ENCODE measurements at places on chromosomes 6 and 20. TPM values are rescaled to one million over a fixed set of nuclear protein-coding genes. Genes with fewer than 3 reads are reported as not detected.
A peak's percentile ranks its signal among the peaks of the same experiment; 100 is the strongest.

DNA sequence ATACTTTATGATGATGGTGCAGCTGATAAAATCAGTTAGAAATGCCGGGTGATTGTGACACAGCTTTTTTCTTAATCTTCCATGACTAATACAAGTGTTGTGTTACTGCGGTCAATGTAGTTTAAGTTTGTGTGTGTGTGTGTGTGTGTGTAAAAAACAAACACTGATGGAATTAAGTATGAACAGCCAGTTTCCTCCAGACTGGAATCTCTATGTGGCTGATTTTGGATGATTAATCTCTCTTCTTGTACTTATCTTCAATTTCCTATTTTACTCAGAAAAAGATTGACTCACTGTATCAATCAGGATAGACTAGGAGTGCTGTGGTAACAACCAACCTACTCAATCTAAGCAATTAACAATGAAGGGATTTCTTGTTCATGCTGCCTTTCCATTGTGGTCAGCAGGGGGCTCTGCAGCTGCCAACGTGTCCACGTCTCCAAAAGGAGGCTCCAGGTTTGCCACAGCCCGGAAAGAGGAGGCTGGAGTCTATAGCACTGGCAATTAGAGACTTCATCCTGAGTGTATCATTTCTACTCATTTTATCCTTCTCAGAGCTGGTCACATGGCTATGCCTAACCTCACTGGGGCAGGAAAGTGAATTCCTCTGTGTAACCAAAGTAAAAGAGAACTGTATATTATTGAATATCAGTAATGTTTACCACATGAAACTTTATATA, 107.7 kb downstream of the CD109 start:
- peaks cover 6% of the 10 kb centered on the region for H3K4me1 ChIP-seq
- H3K4me3 ChIP-seq, result no peak overlapping the region
- no peak overlapping the region for H3K27ac ChIP-seq
- no peak for DNase-seq

DNA sequence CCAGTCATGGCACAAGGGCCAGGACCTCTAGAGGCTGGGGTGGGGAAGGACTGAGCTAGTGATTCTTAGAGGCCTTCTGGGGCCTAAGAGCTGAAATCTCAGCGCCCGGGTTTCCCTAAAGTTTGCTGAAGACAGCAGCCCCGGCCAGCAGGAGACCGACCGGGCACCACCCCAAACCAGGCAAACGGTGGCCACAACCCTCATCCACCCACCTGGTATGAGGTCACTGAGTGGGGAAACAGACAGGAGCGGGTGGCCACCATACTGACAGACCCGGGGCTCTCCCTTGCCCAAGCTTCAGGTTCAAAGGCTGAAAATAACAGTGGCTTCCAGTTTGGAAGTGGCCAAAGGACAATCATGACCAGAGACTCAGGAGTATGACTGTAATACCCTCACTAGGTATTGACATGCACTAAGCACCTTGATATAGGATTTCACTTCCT, 35.0 kb upstream of the ID1 start:
- H3K27me3 ChIP-seq, result no peaks in the 10 kb centered on the region
- no peak overlapping the region for H3K27ac ChIP-seq
- H3K4me3 ChIP-seq, result no peak overlapping the region
- no peaks in the 10 kb centered on the region for H3K36me3 ChIP-seq
- peaks cover 63% of the 10 kb centered on the region for H3K4me1 ChIP-seq

DNA sequence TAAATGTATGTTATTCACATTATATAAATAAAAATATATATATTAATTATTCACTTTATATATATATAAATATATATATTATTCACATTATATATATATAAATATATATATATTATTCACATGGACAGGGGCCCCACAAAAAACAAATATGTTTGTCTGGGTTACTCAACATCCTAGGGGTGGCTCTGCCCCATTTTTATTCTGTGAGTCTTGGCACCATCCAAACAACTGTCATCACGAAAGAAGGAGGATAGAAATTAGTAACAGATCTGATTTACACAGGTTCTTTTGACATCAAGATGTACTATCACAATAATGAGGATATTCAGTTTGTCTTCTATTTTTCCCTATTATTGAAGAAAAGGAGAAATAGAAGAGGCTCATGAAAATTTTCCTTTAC, 187.3 kb downstream of the GPX5 start:
- peaks cover 44% of the 10 kb centered on the region for H3K27me3 ChIP-seq
- H3K4me1 ChIP-seq, result peaks cover 14% of the 10 kb centered on the region
- H3K36me3 ChIP-seq, result peaks cover 12% of the 10 kb centered on the region
- no peak overlapping the region for H3K4me3 ChIP-seq

DNA sequence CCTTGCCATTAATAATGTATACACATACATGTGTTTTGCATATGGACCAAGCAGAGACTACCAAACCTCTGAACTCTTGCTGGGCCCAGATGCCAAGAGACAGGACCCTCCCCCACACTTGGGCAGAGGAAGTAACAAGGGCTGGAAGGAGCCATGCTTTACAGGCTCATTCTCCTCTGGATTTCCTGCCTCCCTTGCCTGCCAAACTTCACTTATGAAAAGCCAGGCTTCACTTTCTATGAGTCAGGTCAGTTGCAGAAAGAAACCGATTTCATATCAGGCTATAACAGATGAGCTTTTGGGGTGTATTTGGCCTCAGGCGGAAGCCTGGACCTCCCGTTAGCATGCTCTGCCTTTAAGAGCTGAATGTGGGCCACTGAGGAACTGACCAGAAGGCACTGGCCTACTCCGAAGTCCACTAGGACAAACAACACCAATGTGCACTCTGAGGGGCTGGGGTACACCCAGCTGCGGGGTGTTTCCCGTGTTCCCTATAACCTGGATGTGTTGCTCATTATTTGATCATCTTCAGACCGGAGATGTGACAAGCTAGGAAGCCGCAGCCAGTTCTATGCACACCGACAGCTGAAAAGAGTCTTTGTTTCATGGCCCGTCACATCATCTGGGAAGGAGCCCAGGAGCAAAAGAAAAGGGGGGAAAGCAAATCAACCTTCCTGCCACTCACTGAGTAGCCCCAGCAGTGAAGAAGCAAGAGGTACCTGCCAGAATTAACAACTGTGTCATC, 28.5 kb downstream of the HAO1 start:
- no peaks in the 10 kb centered on the region for H3K36me3 ChIP-seq
- no peak for DNase-seq
- H3K4me3 ChIP-seq, result no peak overlapping the region
- no peaks in the 10 kb centered on the region for H3K4me1 ChIP-seq
- no peak overlapping the region for H3K27ac ChIP-seq
- no peaks in the 10 kb centered on the region for H3K27me3 ChIP-seq

DNA sequence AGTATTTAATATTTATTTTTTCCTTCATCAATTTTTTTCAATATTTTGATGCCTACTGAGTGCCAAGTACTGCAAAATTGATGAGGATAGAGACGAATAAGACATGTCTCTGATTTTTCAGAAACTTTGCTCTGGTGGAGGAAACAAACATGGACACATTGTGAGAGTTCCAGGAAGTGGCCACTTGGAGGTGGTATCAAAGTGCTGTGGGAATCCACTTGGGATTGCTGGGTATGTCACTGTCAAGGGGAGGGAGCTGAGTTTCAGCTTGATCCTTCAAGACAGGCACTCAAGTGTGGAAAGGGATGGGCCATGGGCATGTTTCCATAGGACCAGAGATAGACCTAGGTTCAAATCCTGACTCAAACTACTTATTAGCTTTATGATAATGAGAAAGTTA, 24.5 kb upstream of the ABCC10 start:
- no peak for DNase-seq
- no peaks in the 10 kb centered on the region for H3K4me1 ChIP-seq
- no peaks in the 10 kb centered on the region for H3K36me3 ChIP-seq
- H3K4me3 ChIP-seq, result no peak overlapping the region

APCDD1L gene
- not detected for total RNA-seq

AIF1 gene
- 98.1 TPM for total RNA-seq

- H3K27me3 ChIP-seq, result no peaks in the 10 kb centered on the region
- no peaks in the 10 kb centered on the region for H3K36me3 ChIP-seq
- peaks cover 6% of the 10 kb centered on the region for H3K4me1 ChIP-seq
- H3K4me3 ChIP-seq, result no peak overlapping the region
- no peak overlapping the region for H3K27ac ChIP-seq
Observed at GRCh38 chr6:13517116-13517515, 29.7 kb upstream of the GFOD1 start.

GRCh38 chr20:59015812-59016711, 3.2 kb upstream of the TUBB1 start:
- H3K27me3 ChIP-seq, result no peaks in the 10 kb centered on the region
- H3K36me3 ChIP-seq, result no peaks in the 10 kb centered on the region
- peak overlapping the region; percentile 7 for H3K27ac ChIP-seq
- H3K4me3 ChIP-seq, result no peak overlapping the region
- DNase-seq, result no peak

DNA sequence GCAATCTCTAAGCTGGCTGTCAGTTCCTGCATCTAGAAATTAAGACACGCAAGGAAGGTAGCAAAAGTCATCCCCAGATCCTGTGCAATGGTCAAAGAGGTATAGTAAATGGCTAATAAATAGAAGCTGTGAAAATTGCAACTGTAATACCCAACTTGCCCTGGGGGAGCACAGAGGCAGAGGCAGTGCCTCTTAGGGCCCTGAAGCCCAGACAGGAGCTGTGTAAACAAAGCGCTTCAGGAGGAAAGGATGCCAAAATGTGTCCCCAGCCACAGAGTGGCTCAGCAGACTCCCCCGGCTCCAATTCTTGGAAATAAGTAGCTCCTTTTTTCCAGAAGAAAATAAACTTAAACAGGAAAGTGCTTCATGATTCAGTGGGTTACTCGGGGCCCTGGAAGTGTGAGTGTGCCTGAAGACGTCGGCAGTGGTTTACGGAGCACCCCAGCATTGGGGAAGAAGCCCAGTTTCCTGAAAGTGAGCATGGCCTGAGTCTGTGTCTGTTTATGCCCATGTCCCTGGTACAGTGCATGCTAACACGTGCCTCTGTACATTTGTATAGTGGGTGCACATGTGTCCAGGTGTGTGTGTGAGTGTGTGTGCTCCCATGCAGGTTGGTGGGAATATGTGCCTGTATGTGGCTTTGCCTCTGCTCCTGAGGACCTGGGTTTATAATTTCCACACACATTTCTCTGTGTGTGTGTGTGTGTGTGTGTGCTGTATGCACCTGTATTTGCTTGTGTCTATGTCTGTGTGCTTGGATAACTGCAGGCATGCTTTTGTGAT, 246.7 kb downstream of the MAFB start:
- H3K27me3 ChIP-seq, result peaks cover 6% of the 10 kb centered on the region
- H3K4me3 ChIP-seq, result no peak overlapping the region
- DNase-seq, result no peak
- H3K36me3 ChIP-seq, result no peaks in the 10 kb centered on the region
- H3K27ac ChIP-seq, result no peak overlapping the region

PDYN gene
- not detected for total RNA-seq

DNA sequence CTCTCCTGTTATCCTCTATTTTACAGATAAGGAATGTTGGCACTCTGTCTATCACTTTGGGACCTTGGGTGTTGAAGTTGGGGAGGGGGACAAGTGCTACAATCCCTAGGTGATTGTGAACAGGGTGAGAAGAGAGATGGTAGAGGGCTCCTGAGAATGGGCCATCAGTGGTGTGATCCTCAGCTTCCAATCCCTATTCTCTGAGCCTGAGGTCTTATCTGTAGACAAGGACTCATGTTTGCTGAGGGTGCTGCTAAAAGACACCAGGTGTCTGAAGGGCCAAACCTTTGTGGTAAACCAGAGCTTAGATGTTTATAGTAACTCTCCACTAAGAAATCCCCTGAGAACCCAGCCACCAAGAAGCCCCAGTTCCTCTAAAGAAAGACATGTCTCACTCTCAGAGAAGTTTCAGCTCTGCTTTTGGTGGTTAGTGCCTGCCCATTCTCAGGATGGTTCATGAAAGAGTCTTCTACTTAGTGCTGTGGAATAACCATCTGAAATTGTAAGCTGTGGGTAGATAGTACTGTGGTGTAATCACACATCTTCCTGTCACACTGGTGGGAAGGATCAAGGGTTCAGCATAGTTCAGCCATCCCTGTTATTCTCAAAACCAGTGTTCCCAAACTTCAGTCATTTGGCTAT, 58.2 kb upstream of the IL20RA start:
- H3K27me3 ChIP-seq, result no peaks in the 10 kb centered on the region
- DNase-seq, result peak; percentile 67
- H3K4me1 ChIP-seq, result peaks cover 46% of the 10 kb centered on the region
- H3K4me3 ChIP-seq, result peak overlapping the region; percentile 31
- peaks cover 2% of the 10 kb centered on the region for H3K36me3 ChIP-seq
- H3K27ac ChIP-seq, result peak overlapping the region; percentile 25
